ENCODE measurements at places on chromosomes 7 and 10.
A peak's percentile ranks its signal among the peaks of the same experiment; 100 is the strongest.

DNA sequence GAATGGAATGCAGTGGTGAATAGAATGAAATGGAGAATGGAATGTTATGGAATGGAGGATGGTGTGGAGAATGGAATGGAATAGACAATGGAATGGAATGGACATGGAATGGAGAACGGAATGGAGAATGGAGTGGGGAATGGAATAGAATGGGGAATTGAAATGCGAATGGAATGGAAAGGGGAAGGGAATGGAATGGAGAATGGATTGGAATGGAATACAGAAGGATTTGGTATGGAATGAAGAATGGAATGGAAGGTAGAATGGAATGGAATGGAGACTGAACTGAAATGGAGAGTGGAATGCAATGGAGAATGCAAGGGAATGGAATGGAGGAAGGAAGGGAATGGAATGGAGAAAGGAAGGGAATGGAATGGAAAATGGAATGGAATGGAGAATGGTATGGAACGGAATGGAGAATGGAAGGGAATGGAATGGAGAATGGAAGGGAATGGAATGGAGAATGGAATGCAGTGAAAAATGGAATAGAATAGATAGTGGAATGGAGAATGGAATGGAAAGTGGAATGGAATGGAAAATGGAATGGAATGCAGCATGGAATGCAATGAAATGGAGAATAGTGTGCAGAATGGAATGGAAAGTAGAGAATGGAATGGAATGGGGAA is 94.8 kb downstream of the NSUN6 start:
- DNase-seq: no peak

DNA sequence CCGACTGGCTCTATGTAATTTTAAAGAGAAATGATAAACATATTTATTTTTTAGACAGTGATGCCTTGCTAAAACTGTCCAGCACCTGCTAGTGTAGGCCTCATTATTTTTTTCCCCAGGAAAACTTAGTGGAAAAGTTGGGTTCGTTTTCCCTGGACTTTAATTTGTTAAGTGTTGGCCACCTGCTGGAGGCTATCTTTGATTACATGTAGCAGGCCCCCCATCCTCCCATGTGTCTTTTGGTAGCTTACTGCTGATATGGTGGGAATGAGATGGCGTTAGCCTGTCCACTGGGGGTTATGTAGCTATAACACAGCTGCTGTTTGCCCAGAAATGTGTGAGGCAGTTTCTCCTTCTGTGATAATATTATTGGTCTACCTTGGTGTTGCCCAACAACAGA is 265.0 kb downstream of the SORCS3 start:
- no peak for DNase-seq

GRCh38 chr7:81845744-81846241 is 75.9 kb upstream of the HGF start:
- DNase-seq: no peak

DNA sequence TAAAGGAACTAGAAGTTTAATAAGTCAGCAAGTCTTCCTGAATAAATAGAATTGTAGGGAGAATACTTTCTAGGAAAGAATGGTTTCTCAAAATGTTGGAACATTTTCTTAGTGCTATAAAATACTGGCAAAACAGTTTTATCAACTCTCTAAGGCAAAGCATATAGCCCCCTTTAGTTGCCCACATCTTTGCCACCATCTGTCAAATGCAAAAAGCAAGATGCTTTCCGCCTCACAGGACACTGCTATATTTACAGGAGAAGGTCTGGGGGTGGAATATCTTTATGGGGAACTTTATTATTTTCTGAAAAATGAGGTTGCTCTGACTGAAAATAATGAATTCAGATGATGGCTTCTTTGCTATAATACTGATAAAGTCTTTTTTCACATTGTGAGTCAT is 78.3 kb downstream of the SVOPL start:
- no peak for DNase-seq

DNA sequence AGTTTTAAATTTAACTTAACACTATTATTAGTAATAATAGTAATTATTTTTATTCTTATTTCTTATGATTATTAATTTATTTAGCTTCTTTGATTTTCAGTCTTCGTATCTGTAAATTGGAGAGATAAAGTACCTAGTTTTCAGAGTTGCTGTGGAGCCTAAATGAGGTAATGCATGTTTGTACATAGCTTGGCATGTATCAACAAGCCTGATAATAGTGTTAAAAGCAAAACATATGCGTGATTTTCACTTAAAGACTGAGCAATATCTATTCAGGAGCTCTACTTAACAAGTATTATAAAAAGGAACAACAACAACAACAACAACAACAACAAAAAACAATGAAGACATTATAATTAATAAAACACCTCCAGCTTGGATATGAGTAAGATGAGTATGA is 12.4 kb downstream of the CALCR start:
- no peak for DNase-seq

- no peak for DNase-seq
Observed at GRCh38 chr7:117674617-117675016, 194.8 kb downstream of the CFTR start.

- no peak for DNase-seq
Observed at GRCh38 chr7:46478046-46478445, 557.0 kb upstream of the IGFBP3 start.

DNA sequence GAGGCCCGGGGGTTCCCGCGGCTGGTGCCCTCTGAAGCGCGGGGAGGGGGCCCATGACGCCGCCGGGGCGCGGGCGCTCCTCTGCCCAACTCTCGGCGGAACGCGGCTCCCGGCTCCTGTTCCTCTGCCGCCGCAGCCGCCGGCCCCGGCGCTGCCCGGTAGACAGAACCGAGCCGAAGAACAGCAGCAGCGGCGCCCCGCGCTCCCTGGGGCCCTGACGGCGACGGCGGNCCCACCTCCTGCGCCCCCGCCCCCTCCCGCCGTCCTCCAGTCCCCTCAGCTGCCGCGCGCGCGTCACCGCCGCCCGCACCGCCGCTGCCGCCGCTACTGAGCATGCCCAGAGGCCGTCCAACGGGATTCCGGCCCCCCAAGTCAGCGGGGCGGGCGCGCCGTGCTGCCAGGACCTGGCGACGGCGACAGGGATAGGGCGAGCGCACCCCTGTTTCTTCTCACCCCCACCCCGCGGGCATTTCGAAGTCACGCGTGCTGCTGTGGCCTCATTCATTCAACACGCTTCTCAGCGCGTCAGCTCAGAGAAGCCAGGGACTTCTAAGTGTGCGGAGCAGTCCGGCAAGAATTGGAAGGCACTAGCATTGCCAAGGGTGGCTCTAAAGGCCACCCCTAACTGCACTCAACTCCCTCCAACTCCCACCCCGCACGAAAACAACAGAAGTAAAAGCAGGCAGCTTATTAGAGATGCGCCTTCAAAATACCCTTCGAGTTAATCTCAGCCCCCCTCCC is at the start of gene IPMK:
Gene IPMK, minus strand, starts transcription at position 182 of the 741 bp plus-strand sequence. CDS start 283 bp downstream, outside the sequence.
- peak; percentile 94 for DNase-seq

DNA sequence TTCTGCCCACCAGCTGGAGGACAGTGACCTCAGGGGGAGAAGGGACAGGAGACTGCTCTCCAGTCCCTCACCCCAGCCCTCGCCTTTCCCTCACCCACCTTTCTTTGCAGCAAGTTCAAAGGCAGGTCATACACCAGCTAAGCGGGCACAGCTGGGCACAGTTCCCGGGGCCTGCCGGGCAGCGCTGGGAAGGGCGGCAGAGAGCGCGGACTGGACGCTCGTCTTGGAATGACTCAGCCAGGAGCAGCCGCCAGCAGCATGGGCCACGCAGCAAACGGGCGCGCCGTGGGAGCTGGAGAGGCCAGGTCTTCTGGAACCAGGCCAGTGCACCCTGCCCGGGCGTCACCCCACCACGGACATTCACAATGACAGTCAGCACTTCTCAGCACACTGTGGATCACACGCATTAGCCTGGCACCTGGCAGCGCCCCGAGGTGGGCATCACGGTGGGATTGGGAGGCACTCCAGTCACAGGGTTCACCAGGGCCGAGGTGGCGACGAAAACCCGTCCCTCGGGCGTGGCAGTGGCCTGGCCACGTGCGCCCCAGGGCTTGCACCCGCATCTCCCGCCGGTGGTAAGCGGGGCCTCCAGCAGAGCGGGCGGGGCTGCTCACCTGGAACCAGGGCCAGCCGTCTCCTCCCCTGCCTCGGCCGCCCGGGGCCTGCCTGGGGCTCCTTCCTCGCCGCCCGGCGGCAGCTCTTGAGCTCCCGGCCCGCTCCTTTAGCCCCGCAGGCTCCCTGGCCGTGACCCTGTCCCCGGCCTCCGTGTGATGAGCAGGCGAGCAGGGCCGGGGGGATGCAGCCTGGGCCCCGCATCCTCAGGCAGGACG is 29.0 kb upstream of the WDFY4 start:
- no peak for DNase-seq

GRCh38 chr10:61140765-61141392 is 196.9 kb upstream of the RHOBTB1 start:
- DNase-seq: no peak

GRCh38 chr7:98079891-98080648 is 26.6 kb upstream of the LMTK2 start:
- DNase-seq: no peak

- no peak for DNase-seq
Observed at GRCh38 chr10:125629758-125630376, 53.1 kb downstream of the TEX36 start.

GRCh38 chr10:88108115-88108610 is 244.7 kb downstream of the PTEN start:
- DNase-seq: no peak

DNA sequence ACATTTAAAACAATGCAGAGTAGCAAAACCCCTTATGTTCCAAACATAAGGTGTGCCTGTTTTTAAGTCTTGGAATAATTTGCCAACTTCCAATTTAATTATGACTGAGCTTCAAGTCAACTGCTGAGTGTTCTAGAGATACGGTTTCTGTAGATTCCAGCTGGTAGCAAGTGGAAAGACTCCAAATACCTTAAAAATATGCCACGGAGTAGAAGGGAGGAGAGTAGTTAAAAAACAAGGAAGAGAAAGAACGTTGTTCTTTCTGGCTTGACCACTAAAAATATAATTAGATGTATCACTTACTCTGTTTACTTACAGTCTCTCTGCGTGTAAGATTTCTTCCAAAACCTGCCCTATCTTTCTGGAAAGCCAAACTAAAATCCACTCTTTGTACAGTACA is 24.5 kb upstream of the ABLIM1 start:
- DNase-seq: no peak

DNA sequence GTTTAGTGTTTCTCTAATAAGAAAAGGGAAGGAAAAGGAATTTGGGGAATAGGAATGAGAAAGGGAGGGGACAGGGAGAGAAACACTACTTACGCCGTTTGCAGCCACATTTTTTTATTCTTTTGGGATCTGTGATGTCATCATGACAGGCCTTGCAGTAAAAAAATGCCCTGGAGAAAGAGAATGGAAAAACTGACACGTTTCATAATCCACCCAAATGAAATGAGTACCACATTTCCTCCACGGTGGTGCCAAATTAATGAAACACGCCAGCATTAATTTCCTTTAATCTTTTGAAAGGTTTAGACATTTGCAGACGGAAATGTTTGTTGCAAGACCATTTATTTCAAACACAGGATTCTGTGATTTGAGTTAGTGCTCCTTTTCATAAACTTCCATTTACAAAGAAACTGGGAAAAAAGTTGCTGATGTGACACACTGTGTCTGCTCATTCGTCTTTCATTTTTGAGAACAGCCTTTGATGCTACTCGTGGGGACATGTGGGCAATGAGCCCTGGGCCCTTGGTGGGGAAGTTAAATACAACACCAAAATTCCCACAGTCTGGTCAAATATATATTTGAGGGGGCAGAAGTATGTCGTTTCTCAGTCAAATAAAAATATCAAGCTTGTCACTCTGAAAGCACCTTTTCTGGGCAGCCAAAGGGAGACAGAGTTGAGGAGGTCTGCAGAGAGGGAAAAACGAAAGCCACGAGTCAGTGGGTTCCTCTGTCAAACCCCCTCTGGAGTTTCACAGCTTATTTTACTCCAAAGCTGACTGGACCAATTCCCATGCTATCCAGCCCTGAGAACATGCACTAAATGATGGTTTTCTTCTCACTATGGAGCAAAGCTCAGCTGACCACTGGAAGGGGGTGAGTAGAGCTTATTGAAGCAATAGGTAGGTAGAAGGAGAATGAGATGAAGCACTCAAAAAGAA is 625.5 kb downstream of the KCNMA1 start:
- no peak for DNase-seq

DNA sequence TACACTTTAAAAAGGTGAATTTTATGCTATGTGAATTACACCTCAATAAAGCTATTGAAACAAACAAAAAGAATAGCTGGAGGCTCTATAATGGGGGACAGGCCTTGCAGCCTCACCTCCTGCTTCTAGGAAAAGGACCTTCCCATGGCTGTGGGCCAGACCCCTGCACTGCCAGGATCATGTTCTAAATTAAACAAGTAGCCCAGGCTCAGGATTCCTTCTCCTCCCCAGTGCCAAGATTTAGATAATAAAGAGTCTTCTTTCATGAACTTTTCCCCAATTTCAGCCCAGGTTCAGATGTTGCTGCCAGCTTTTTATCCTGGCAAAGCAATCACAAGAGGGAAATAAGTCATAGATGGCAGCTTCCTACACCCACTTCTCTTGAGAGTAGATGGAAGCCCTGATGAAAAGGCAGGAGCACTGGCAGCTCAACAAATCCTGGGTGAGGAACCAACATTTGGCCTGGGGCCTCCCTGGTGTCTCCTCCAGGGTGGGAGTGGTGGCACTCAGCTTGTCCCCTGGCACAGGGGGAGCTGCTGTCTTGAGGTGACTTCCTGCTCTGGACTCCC is 22.2 kb upstream of the CAMK2B start:
- DNase-seq: no peak

DNA sequence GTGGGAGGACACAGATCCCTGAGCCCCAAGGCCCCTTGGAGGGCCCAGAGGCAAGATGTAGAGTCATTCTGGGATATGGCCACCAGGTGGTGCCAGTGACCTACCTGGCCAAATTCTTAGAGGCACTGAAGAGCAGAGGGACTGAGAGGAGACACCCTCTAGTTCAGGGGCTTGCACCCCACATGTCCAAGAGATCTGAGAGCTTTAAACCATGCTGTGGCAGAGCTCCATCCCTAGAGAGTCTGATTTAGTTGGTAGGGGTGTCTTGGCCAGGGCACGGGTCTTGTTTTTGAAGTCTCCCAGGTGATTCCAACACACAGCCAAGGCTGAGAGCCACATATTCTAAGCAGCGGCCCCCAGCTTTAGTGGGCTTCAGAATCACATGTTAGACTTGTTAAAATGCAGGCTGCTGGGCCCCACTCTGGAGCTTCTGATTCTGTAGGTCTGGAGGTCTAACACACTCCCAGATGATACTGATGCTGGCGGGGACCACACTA is 52.5 kb downstream of the PRF1 start:
- peak; percentile 25 for DNase-seq

DNA sequence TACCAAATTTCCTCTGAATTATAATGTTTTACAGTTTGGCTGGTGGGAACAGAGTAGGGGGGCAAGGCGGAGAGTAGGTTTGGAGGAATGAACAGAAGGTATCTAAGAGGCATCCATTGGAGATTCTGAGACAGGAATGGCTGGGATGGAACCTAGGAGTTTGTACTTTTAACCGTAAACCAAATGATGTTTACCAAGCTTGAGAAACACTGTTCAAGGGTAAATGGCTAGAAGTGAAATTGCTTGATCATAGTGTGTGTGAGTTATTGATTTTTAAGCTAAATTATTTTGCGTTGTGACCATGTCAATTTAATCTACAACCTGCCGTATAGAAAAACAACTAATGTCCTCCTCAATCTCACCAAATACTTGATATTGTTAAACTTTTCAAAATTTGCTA is 306.4 kb upstream of the PHYHIPL start:
- DNase-seq: no peak

- DNase-seq: no peak
Observed at GRCh38 chr7:18538554-18539250, 43.2 kb downstream of the HDAC9 start.

- no peak for DNase-seq
Observed at GRCh38 chr7:33814936-33815335, 90.4 kb upstream of the BMPER start.

- no peak for DNase-seq
Observed at GRCh38 chr7:27165089-27165995, at the start of gene HOXA9. HOXA9 (minus strand) TSS chr7:27165537; CDS start chr7:27165457, 80 bp downstream.
